ENCODE measurements at places on chromosomes 11 and 22.

DNA sequence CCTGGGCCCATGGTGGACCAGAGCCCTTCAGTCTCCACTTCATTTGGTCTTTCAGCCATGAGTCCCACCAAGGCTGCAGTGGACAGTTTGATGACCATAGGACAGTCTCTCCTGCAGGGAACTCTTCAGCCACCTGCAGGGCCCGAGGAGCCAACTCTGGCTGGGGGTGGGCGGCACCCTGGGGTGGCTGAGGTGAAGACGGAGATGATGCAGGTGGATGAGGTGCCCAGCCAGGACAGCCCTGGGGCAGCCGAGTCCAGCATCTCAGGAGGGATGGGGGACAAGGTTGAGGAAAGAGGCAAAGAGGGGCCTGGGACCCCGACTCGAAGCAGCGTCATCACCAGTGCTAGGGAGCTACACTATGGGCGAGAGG is 4.3 kb downstream of the ZBTB16 start:
- no peak for DNase-seq

DNA sequence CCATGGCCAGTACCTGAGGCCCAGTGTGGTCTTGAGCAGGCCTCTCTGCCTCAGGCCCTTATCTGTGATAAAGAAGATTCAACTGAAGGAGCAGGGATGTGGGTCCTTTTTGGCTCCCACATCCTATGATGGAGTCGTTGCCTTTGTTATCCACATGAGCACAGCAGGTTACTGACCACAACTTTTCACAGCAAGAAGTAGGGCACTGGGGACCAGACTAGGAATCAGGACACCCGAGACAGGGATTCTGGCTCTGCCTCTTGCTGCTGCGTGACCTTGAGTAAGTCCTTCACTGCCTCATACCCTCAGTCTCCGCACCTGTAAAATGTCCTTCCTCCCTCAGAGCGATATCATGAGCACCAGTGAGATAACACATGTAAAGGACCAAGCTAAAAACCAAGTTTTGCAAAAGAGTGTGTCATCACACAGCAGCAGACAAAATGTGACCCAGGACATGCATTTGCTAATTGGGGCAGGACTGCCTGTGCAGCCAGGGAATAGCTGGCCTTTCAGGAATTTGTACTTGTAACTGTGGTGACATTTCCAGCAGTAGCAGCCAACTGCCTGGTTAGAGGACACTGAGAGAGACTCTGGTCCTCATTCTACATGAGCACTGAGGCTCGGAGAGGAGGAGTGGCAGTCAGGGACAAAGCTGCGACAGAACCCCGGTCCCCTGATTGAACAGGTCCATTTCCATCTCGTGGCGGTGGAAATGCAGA is 13.2 kb upstream of the SMIM35 start:
- no peak for DNase-seq

DNA sequence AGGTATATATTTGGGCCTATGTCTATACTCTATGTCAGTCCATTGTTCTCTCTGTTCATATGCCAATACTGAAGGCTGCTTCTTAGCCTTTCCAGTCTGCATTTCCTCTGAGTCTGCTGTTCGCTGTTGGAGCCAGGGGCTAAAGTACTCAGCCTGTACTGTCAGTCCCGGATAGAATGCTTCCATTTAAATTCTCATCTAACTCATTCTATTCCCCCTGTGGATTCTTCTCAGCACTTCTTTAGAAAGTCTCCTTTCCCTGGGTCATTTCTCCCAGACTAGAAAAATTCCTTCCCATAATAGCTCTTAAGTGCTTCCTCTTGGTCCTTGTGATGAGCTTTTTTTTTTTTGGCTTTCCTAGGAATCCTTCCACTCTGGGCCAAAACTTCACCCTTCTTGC is 293.1 kb downstream of the KIRREL3 start:
- DNase-seq: no peak

- no peak for DNase-seq
These were observed 76.5 kb downstream of the NAT10 start for GRCh38 chr11:34181856-34182405.

- DNase-seq: no peak
These were observed 19.7 kb upstream of the MYRF start for GRCh38 chr11:61732705-61733104.

GRCh38 chr11:35810045-35810645 is 133.7 kb upstream of the LDLRAD3 start:
- no peak for DNase-seq

DNA sequence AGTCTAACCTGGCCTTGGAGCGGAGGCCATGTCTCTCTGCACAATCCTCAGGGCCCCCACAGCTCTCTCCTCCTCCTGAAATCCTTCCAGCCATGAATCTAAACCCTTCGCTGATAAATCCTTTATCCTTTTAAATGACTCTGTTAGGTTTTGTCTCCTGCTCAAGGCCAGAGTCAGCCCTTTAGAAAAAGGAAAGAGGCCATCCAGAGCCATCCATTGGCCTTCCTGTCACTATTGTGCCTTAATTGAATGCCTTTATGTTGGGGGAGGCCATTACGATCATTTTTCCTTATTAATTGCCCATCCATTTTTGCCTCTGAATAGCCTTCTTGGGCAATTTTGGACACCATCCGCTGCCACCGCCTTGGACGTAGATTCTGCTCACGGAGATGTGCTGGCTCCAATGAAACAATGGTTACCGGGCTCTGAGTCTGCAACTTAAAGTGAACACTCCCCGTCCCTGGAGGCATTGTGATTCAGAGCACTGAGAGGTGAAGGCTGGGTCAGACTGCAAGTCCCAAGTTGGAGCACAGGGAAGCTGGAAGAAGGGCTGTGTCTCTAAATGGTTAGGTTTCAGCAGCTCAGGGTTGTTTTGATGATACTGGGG is 213.0 kb upstream of the E2F8 start:
- DNase-seq: no peak

- DNase-seq: no peak
These were observed 154.5 kb downstream of the OR4C45 start for GRCh38 chr11:50187220-50187619.

DNA sequence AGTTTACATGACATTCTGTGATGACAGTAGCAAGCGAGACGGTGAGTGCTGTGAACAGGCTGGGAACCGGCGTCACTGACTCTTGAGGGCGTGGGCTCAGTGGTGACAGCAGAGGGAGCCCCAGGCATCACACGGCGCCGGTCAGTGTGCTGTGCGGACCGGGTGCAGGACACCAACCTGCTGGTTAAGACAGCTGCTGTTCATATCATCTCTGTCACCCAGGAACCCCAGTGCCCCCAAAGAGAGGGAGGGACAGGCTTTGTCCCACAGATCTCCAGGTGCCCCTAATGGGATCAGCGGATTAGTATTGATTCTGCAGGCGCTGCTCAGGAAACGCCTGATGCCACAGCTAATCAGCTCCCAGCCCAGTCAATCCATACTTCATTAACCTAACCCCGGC is 18.4 kb downstream of the B3GAT1 start:
- no peak for DNase-seq

Measured in activated CD4-positive, alpha-beta T cell treated with anti-CD3 and anti-CD28 coated beads for 24 hours (primary cell).